SK-N-SH (cell line): ENCODE measurements at places on chromosomes 6 and 20.

GRCh38 chr6:35640017-35640664 is 48.6 kb downstream of the FKBP5 start:
- DNase-seq = no peak

- no peak for DNase-seq
Observed at GRCh38 chr6:166947251-166947650, 9.1 kb downstream of the RNASET2 start.

- DNase-seq = no peak
Observed at GRCh38 chr20:52087471-52087870, 104.1 kb downstream of the ZFP64 start.

DNA sequence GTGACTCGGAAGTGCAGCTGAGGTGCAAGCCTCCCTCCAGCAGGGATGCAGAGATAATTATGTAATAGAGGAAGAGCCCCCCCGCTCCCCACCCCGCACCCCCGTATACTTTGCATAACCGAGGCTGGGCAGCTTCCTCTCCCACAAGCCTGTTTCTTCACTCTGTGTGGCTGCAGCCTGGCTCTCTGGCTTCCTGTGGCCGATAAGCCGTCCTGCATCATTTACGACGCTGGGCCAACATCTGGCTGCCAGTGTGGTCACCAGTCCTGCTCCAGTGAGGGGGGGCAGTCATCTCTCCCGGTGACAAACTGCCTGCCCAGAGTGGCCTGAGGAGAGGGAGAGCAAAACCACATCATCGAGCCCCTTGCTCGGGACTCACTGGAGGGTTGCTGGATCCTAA is 59.2 kb downstream of the RBM38 start:
- peak; percentile 92 for DNase-seq

GRCh38 chr6:113437566-113437965 is 419.6 kb upstream of the MARCKS start:
- no peak for DNase-seq

GRCh38 chr6:110415086-110415916 is at the start of gene DDO:
Gene DDO, minus strand, starts transcription at chr6:110415575. Its CDS starts 2,113 bp downstream, at chr6:110413462.
- no peak for DNase-seq

DNA sequence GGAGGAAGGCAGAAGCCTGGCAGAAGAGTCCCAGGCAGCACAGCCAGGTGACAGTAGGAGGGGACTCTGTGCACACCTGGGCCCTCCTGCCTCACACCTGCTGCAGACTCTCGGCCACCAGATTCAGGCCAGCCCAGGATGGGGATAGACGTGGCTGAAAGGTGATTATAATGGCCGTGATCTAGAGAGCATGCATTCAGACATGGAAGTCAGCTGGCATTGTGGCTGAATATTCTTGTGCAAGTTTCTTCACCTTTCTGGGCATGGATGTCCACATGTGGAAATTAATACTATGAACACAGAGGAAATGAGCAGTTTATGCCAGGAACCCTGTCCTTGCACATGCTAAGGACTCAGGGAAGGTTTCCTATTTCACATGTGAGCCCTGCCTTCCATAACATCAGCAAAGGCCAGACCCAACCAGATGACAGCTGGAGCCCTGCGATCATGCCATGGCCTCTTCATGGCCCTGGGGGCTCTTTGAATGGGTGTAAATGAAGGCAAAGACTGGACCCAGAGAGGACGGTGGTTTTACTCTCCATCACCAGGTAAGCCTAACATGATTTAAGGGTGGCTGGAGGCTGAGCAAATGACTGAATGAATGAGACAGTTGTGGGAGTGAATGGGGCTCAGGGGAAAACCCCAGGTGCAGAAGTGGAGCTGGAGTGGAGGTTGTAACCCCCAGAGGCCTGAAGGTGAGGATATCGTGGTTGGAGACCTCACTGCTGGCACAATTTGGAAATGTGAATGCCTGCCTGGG is 2.7 kb upstream of the RAET1L start:
- DNase-seq = no peak

DNA sequence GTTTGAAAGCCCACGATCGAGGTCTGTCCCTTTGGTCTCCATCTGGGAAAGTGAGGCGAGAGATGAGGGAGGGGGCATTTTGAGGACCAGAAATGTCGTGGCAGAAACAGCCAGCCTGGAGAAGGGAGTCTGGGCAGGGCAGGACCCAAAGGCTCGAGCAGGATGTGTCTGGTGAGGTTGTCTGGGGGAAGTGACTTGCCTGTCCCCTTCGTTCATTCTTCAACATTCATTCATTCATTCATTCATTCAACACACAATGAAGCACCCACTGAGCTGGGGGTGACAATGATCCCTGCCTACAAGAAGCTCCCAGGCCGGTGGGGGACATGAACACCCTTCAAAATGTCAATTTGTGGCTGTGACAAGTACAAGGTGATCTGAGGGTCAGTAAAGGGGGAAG is 80.5 kb downstream of the CEBPB start:
- DNase-seq = no peak

DNA sequence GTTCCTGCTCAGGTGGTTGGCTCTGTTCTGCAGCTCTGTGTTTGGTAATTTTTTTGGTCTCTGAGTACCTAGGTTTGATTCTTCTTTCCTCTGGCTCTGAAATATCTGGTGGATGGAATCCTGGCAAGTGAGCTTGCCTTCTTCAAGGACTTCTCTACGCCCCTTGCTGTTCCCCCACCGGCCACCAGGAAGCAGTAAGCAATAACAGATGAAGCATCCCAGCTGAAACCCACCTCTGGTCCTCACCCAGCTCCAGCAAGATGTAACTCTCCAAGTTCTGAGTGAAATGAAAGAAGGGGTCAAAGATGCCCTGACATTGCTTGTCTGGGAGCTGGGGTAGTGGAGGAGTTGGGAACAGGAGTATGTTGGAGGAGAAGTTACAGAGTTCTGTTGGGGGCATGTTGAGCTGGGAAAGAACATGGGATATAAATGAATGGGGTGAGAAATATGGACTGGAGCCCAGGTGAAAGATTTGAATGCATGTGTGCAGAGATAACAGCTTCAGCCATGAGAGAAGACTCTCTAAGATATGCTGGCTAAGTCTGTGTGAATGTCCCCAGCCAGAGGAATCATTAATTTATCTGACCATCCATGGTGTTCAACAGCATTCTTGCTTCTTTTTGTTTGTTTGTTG is 51.3 kb upstream of the GLP1R start:
- DNase-seq = peak; percentile 49

DNA sequence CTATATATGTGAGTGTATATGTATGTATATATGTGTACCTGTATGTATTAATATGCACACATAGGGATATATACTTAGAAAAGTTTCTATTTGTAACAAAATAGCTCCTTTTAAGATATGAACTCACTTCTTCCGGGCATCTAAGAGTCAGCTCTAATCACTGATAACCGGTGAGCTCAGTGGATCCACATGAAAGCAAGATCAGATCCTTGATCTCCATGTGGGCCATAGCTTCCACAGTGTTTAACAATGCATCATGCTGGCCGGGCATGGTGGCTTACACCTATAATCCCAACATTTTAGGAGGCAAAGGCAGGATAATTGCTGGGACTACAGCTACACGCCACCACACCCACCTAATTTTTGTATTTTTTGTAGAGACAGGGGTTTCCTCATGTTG is 52.6 kb downstream of the ECT2L start:
- no peak for DNase-seq

- DNase-seq = no peak
Observed at GRCh38 chr6:52820198-52820597, 16.6 kb upstream of the GSTA1 start.

GRCh38 chr6:24614648-24615047 is 31.3 kb downstream of the KIAA0319 start:
- no peak for DNase-seq

DNA sequence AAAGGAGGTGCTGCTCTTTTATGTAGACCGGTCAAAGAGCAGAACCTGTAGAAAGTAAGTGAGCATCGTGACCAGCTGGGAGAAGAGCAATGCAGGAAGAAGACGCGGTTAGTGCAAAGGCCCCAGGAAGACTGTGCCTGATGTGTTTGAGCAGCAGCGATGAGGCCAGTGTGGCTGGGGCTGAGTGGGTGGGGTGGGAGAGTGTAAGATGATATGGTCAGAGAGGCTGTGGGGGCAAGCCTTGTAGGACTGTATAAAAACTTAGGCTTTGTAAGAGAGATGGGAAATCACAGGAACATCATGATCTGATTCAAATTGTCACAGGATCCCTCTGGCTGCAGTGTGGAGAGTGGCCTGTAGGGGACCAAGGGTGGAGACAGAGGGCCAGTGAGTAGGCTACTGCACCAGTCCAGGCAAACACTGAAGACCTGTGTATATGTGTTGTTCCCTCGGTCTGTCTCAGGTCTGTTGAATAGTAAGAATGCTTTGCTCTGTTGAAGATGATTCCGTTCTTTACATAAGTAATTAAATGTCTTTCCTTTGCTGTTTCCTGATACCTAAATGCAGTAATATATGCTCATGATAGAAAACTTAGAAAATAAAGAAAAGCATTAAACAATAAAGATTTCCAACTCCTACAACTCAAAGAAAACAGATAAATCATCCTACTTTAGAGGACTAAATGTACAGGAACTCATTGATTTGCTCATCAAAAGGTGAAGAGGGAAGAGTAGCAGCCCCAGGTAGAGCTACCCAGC is 23.6 kb upstream of the WFDC2 start:
- DNase-seq = peak; percentile 53

DNA sequence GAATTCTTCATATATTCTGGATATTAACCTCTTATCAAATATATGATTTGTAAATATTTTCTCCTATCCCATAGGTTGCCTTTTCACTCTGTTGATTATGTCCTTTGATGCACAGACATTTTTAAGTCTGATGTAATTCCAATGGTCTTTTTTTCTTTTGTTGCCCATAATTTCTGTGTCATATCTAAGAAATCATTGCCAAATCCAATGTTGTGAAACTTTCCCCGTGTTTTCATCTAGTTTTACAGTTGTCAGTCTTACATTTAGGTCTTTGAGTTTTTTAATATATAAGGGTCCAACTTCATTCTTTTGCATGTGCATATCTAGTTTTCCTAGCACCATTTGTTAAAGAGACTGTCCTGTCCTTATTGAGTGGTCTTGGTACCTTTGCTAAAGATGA is 111.5 kb downstream of the SESN1 start:
- no peak for DNase-seq

DNA sequence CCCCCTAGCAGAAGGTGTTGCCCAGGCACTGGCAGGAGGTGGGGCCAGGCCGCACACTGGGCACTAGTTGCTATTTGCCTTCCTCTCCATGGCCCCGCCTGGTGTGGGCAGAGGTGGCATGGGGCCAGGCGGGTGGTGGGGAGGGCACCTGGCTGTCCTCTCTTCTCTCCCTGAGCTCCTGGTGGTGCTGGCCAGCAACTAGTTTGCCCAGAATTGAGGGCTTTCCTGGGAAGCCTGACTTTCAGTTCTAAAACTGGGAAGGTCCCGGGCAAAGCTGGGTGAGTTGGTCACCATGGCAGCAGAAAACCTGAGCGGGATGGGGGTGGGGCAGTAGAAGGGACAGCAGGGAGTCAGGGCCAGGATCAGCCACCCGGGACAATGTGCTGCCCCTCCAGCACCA is 48.2 kb downstream of the RBM38 start:
- DNase-seq = no peak

DNA sequence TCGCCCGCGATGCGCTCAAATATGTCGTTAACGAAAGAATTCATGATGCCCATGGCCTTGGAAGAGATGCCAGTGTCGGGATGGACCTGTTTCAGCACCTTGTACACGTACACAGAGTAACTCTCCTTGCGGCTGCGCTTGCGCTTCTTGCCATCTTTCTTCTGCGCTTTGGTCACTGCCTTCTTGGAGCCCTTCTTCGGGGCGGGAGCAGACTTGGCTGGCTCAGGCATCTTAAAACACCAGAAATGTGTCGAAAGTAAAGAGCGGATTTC is 36.4 kb downstream of the HFE start:
- DNase-seq = no peak

DNA sequence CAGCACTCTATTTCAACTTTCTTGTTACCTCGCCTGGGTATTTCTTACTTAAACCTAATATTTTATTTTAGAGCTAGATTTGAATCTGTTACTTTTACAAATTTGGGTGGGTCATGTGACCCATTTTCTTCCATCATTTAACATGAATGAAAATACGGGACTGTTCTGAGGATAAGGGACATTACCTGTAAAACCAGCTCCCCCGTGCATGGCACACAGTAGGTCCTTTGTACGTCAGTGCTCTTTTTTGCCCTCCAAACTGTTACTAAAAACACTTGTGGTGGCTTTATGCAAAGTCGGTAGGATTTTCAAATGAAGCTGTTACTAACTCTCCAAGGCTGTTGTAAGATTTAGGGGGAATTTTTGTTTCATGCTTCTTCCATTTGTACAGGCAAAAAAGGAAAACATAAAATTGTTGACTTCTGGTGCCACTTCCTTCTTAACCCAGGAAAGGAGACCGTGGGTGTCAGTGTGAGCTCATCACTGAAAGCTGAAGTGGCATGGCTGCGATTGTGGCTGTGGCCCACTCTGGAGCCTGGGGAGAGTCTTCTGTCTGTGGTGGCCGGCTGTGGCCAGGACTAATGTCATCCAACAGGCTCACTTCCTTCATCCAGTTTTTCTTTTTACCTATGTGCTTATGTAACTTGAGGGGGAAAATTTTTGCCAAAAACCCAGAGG is 40.2 kb upstream of the PXDC1 start:
- DNase-seq = no peak

GRCh38 chr6:15515660-15516375 is 147.0 kb downstream of the DTNBP1 start:
- DNase-seq = no peak

DNA sequence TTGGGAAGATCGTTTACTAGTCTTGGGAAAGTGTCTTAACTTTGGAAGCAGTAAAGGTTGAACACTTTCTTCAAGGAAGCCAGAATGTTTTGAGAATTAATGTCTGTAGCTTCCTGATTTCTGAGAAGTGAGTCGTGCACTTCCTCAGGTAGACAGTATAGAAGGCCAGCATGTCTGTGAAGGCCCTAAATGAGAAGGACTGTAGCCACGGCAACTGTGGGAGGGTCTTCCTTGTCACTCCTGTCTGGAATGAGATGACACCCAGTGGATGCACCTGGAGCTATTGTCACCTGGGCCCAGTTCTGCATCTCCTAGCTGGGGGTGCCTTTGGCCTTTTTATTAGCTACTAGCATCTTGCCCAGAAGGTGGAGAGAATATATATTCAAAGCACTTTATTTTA is 8.8 kb downstream of the STX16 start:
- no peak for DNase-seq

GRCh38 chr6:54019860-54020259 is 91.4 kb upstream of the MLIP start:
- no peak for DNase-seq
